ENCODE measurements at places on chromosomes 1 and 21.

DNA sequence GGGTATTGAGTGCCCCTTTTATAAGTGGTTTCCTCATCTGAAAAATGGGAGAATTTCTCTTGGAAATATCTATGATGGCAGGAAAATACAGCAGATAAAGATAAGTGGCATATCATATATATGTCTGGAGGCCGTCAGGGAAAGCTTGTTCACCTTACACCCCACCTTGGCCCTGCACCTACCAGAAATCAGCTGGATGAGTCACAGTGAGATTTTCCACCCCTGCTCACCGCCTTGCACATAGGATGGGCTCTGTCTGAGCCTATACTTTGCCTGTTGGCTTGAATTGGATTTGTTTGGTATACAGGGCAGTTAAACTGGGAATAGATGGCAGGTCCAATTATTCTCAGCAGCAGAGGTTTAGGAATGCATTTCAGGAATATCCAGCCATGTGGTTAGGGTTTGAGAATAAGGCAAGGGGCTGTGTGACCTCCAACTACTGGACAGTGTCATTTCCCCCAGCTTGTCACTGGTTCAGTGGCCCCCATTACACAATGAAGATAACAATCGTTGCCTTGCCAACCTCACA is at the start of gene SPATA21:
Gene SPATA21 (minus strand): TSS at position 479 of the 529 bp plus-strand sequence. CDS start 6,053 bp downstream, outside the sequence.
- DNase-seq, result no peak

DNA sequence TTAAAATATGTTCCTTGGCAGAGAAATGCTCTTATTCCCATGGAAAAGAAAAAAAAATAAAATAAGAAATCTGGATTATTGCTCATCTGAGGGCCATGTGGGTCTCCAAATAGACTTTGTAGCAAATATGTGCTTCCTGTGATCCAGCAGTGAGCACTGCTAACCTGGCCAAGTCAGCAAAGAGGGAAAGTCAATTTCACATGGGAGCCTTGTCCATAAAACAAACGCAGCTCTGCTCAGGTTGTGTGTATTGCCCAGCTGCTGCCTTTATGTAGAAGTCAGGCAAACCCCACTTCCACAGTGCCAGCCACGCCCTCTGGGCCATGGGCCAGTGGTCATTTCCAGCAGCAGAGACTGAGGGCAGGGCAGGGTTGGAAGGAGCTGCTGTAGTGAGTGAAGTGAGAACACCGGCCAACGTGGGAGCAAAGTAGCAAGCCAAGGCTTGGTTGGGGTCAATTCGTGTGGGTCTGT is 174.3 kb downstream of the LYPLAL1 start:
- DNase-seq, result no peak

GRCh38 chr1:217184854-217185253 is 446.0 kb downstream of the GPATCH2 start:
- no peak for DNase-seq

- DNase-seq, result no peak
These were observed 117.9 kb downstream of the CD247 start for GRCh38 chr1:167400359-167400953.

GRCh38 chr1:8370046-8370881 is 52.4 kb downstream of the SLC45A1 start:
- no peak for DNase-seq

GRCh38 chr1:62588000-62588399 is 9.3 kb upstream of the ANGPTL3 start:
- DNase-seq, result no peak

- DNase-seq, result no peak
These were observed 3.4 kb upstream of the RPE65 start for GRCh38 chr1:68453060-68453670.

GRCh38 chr21:40143822-40144525 is 276.7 kb downstream of the PCP4 start:
- peak; percentile 26 for DNase-seq

DNA sequence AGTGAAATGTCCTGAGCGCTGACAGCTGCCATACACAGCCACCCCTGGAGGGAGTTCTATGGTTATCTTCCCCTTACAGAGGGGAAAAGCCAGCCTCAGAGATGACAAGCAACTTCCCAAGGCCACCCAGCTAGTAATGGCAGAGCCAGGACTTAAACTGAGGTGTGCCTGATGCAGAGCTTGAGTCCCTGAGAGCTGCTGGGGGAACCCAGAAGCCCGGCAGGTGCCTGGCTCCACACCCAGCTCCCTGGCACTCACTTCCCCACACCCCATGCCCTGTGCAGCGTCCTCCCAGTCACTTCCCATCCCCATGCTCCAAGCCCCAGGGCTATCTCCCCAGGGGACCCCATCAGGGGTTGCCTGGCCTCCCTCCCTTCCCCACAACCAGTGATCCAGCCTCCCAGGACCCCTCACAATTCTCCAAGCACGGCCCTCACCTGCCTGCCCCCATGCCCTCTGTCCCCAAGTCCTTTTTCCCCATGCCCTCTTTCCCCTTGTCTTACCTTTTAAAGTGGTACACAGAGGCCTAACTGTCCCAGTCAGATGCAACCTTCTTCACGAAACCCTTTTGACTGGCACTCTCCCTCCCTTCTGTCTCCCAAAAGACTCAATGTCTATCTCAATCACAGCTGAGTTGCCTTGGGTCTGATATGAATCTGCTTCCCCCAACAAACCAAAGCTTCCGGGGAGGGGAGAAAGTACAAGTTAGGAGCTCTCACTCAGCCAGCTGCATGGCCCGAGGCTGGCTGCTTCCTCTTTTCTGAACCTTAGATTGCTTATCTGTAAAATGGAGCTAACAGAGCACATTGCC is 39.8 kb upstream of the LRP8 start:
- DNase-seq, result no peak

- DNase-seq, result no peak
These were observed 12.1 kb downstream of the DRAXIN start for GRCh38 chr1:11703357-11704193.

GRCh38 chr1:2639607-2640521 is 7.0 kb upstream of the MMEL1 start:
- no peak for DNase-seq

DNA sequence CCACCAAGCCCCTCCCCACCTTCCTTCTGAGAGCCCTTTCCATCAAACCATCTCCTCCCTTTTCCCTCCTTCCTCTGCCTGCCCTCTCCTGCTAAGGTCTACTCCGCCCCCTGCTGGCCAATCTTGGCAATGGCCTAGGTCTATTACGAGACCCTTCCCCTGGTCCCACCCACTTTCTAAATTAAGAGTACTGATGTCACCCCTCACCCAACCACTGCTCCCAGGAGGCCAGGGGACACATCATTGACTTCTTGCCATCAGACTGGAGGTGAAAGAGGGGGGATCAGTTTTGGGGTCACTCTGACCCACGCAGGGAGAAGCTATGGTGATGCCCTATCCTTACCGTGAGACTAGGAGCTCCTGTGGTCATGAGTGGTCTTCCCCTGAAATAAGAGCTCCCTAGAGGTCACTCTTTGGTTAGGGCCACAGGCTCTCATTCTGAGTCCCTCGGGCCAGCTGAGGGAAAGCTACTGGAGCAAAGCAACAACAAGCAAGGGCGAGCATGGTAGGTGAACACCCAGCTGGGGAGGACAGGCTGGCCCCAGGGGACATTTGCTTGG is 34.6 kb upstream of the S100A7 start:
- peak; percentile 70 for DNase-seq

DNA sequence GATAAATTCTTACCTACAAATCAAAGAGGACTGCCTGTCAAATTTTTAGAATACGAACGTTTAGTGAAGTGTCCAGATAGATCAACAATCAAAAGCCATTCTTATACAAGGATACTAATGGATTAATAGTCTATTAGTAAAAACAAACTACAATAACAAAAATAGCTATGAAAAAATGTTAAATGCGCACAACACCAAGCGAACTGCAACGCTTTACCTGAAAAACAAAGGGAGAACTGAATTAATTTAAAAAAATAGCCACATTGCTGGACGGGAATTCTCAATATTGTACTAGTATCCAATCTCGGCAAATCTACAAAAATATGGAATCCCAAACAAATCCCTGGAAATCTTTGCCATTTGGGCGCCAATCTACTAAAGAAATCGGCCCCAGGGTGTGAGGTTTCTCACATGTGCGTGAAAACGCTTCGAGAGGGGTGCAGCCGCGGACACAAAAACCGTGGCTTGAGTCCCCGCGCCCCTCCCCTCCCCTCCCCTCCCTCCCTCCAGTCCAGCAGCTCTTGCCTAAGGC is 55.6 kb downstream of the TRAF5 start:
- no peak for DNase-seq

GRCh38 chr1:223298701-223299100 is 65.3 kb downstream of the SUSD4 start:
- DNase-seq, result no peak

GRCh38 chr1:39926343-39926793 is 24.7 kb upstream of the MYCL start:
- no peak for DNase-seq

DNA sequence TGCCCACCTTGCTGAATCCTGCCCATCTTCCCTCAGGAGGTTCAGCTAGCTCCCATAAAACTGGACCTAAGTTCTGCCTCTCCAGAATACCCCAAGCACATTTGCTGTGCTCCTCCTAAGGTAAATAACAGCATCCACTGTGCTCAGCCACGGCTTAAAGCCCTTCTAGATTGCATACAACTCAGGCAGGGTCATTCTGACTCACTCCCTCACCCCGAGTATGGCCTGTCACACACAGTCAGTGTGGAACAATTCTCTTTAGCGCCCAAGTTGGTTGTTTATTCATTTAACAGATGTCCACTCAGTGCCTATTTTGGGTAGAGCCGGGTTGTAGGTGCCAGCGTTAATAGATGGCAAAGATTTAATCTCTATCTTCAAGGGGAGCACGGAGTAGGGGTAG is 147.5 kb upstream of the EDN2 start:
- DNase-seq, result no peak

DNA sequence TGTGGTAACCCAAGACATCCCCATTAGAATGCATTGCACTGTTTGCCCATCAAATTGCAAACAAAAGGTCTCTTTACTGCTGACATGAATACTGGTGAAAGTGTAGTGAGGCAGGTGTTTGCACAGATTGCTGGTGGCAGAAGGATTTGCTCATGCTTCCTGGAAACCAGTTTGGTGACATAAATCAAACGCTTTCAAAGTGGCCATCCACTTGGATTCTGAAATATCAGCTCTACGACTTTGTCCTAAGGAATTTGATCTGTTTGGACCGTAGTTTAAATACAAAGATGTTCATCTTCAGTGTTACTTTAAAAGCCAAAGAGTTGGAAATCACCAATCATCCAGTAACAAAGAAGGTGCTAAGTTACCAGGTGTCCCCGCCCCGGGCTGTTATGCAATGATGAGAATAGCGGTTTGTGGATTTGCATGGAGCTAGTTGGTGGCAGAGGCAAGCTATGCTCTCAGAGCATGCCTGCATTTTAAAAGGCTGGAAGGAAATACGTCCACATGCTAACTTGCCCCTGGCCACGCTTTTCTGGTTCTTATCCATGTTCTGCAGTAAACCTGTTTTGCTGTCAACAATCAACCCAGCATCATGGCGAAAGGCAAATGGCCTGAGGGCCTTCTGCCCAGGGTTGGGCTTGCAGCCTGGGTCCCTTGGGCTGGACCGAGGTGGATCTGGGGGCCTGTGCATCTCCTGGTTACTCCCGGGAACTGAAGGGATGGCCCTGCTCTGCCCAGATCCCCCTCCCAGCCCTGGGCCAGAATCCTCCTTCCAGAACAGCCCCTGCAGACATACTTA is 49.2 kb downstream of the UMODL1 start:
- no peak for DNase-seq

DNA sequence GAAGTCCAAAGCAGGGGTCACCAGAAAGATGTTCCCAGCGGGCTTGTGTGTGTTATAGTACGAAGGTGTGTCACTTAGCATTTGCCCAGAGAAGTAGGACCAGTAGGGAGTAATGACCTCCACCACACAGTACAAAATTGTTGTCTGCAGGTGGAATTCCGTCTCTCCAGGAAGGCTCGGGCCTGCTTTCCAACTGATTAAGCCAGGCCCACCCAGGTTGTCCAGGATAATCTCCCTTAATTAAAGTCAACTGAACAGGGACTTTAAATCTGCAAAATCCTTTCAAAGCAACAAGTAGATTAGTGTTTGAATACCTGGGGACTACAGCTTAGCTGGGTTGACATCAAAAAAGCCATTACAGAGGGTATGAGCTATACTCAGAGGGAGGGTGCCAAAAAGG is 131.3 kb downstream of the BACH1 start:
- no peak for DNase-seq

- no peak for DNase-seq
These were observed 154.8 kb upstream of the RAB4A start for GRCh38 chr1:229116114-229116513.

DNA sequence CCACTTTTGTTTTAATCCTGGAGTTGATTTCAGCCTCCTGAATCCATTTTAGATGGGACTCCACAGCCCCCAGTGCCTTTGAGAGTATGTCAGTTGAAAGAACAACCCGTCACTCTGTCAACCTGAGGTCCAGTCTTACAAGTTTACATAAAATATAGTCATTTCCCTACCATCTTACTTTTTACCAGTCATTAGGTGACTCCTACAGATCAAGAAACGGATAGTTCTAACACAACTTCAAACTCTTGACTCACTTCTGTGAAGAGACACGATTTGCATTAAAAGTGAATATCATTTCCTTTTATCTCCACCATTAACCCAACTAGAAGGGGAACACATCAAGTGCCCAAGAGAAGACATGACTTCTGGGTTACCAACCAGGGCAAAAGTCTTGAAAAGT is 147.1 kb downstream of the NTPCR start:
- no peak for DNase-seq

- no peak for DNase-seq
These were observed 4.2 kb downstream of the PPP1R15B start for GRCh38 chr1:204407295-204407971.

GRCh38 chr1:3645666-3646355 is 4.1 kb downstream of the WRAP73 start:
- no peak for DNase-seq

DNA sequence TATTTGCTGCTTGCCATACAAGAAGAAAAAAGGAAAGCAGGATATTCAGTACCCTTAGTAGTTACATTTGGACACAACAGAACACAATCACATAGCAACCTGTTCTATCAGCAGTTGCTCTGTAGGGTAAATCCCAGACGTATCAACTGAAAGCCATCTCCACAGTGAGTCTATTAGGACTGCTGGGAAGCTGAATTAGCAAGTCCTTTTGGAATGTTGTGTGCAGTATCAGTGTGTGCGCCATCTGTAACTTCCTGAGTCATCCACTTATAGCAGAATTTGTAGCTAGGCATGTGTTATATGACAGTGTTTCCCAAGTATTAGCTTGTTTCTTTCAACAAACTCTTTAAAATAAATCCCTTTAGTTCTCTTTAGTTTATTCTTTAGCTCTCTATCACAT is 21.3 kb downstream of the CCDC30 start:
- DNase-seq, result peak; percentile 76

- DNase-seq, result no peak
These were observed 30.8 kb upstream of the DIPK1A start for GRCh38 chr1:92992054-92992453.

DNA sequence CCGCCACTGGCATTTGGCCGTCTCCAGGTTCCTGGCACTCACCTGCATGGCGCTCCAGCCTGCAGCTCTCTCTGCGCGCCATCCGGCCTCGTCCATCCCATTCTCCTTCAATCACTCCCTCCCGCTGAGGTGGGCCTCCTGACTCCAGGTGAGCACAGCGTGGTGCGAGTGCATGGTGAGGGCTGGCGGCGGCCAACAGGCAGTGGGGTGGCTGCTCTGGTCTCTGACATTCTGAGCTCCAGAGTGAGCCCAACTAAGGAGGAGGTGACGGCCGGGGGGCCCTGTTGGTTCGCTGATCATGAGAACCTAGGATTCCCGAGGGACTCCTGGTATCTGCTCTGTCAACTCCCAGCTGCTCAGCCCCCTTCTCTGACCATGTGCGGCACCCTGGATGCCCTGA is 130.4 kb downstream of the AJAP1 start:
- DNase-seq, result no peak
